ENCODE measurements at places on chromosomes 11 and 22. TPM values are rescaled to one million over a fixed set of nuclear protein-coding genes. Genes with fewer than 3 reads are reported as not detected.

KRTAP5-7 gene
- total RNA-seq, result 0.63 TPM

DNA sequence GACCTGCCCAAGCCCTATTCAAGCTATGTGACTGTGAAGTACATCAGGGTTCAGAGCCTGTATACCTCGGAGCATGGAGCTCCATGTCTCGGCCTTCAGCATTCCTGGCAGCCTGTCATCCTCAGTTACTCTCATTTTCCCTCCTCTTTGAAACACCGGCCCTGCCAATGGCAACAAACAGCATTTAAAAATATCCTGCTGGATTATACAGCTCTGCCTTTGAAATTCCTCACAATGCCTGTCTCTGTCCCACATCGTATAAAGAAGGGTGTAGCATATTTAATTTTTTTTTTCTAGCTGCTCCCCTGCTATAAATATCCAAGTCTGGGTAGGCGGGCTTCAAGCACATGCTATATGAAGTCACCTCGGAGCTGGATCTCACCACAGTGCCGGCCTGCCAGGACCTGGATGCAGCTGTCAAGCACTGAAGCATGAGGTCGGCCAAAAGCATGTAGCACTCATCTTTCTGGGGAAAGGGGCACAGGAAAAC is 11.8 kb downstream of the ABTB2 start:
- DNase-seq, result peak; percentile 83

- DNase-seq, result no peak
These were observed 5.3 kb upstream of the PSMC3 start for GRCh38 chr11:47431356-47432083.

DNA sequence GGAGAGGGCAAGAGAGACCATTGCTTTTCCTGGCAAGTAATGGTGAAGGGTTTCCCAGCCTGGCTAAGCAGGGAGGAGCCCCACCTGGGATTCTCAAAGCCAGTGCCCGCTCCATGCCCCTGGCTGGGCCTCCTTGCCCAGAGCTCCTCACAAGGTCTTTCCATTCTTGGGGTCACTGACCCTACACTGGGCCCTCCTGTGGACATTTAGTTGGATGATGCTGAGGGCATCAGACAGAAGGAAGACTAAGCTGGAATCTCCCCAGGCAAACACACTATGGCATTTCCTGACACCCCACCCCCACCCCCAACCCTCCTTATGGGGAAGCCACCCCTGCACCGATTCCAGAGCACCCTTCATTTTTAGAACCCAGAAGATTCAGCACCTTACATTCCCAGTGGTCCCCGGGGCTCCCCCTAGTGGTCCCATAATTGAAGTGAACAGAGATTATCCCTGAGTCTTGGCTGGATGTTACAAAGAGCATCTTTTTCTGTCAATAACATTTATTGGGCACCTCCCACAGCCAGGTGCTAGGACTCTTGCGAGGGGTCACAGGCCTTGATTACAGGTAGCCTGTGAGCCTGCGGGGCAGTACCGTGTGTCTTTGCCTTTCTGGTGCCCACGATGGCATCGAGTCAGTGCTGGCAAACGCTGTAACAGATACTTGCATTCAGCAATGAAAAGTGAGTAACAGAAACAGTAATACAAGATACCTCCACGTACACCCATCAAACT is 548.5 kb downstream of the BUD13 start:
- no peak for DNase-seq

DNA sequence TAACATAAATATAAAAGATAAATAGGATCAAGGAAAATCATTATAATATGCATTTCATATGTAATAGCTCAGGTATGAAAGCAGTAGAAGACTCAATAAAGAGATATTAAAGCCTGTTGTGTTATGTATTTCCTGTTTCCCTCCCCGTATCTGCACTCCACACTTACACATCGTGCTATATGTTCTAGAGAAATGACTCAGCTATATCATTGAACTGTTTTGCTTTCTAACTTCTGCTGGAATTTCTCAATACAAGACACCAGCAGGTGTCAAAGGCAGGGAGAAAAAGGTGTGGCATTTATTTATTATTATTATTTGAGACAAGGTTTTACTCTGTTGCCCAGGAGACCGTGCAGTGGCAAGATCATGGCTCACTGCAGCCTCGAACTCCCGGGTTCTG is 842.8 kb upstream of the CNTN5 start:
- DNase-seq, result no peak

DNA sequence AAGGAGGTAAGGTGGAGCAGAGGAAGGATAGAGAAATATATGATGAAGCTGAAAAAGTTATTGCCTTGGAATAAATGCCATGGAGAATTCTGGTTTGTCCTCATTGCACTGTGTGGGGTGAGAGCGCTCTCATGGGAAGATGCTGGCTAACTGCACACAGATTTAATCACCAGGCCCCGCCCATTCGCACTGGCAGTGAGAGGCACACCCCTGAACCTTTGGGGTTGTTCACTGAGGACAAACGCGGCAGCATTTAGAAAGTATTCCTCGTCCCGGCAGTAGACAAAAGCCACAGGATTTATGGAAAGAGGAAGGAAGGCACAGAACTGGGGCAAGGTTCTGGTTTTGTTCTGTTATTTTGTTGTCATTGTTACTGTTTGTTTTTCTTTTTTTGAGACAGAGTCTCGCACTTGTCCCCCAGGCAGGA is 70.2 kb downstream of the MED15 start:
- DNase-seq, result no peak

GRCh38 chr11:33040033-33040861 is 875 bp downstream of the TCP11L1 start:
- DNase-seq, result no peak

GRCh38 chr22:30033137-30033536 is 47.1 kb upstream of the HORMAD2 start:
- DNase-seq, result no peak
